ENCODE measurements at places on chromosomes 11 and 22. TPM values are rescaled to one million over a fixed set of nuclear protein-coding genes. Genes with fewer than 3 reads are reported as not detected.

The KRTAP5-7 gene
- 0.07 TPM for total RNA-seq

The KDELR3 gene
- total RNA-seq = 46.8 TPM

The TIGD3 gene
- 0.14 TPM for total RNA-seq

The USP2 gene
- 0.13 TPM for total RNA-seq

All from thoracic aorta endothelial cell (primary cell).